ENCODE measurements at places on chromosomes 7 and 10.

DNA sequence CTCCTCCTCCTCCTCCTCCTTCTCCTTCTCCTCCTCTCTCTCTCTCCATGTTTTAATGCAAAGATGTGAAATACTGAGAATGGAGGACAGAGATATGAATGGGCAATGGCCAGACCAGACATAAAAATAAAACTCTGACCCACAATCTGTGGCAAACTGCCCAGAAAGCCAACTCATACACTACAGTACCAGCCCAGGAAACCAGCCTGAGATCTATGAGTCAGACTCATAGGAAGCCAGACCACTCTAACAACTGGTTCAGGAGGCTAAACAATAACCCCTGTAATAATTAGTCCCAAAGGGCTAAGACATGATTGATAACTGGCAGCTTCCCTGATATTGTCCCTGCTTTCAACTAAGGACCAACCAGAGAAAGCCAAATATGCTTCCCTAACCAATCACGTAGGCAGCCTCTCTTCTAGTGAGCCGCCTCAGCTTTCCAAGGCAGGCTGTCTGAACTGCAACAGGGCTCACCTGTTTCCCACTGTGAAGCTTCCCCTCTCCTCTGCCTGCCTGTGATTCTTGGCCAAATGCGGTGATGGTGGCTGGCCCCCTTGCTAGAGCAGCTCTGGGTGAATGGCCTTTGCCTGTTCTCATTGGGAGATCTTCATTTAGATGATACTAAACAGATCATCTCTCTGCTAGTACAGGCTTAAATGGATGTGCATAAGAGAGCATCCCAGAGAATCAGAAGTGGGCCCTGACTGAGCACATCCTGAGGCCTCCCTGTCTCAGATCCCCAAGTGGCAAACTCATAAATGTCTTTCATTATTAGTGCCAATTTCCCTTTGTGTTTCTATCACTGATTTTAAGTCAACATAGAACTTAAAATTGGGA, 817.6 kb downstream of the TNS3 start:
- no peak for DNase-seq

DNA sequence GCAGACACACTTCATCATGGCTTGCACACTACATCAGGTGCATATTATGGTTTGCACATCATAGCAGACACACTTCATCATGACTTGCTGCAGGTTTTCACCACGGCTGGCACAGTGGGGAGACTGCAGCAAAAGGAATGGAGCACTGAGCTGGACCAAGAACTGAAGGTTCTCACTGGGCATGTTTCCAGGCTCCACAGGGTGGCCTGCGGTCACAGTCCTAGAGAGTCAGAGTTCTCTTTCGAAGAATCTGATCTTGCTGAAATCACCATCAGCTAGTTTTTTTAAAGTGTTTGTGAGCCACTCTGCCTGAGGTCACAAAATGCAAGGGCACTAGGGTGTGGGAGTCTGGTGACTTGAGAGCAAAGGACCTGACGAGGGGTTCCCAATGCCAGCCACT, 140.4 kb upstream of the NPY start:
- no peak for DNase-seq

DNA sequence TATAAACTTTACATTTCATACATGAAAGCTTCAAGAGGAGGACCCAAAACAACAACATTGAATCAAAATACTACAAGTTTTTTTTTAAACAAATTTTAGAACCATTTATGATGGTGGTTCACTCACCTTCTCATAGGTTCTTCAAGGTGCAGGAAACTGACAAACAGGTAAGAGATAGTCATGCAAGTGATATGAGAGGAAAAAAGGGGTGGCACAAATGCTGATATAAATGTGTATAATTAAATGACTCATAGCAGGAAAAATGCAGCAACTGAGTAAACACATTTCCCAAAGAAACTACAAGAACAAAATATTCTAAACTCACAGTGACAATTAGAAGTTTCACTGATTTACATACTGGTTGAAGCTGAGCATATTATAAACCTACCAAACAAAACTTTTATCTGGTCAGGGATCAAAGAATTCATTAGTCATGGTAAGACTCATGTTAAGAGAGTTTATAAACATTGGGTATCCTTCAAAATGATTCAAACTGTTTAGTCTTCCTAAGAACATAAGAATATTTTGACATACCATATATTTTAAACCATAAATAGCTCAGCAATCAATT, 14.1 kb downstream of the ZWINT start:
- DNase-seq, result no peak

DNA sequence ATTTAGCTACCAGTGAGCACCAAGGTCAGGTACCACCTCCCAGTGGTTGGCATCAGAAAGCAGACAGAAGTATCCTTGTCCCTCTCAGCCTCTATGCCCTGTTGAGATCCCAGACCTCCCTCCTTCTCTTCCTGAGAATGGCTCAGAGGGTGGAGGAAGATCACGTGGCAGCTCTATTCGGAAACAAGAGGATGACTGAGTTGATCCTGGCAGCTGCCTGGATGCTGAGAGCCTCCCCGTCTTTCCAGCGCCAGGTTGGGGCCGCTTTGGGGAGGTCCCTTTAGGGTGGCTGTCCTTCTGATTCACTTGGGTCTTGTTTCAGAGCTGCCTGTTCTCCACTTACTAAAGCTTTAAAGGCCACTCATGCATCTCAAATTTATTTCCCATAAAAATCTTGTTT, 36.9 kb upstream of the NPFFR1 start:
- no peak for DNase-seq

DNA sequence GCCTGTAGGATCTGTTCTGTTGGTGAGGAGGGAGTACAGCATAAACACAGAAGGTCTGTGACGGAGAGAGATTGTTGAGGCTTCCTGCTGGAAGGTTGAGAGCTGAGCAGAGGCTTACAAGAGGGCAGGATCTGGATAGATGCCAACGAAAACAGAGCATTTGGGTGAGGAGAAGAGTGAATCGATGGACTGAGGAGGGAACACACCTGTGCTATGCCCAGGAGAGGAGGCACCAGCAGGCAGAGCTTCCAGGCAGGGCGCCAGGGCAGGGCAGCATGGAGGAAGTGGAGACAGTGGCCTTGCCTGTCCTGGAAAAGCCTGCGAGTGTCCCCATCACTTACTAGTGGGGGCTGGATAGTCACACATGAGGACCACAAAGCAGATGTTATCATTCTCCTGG, 282.9 kb downstream of the PAXIP1 start:
- no peak for DNase-seq

DNA sequence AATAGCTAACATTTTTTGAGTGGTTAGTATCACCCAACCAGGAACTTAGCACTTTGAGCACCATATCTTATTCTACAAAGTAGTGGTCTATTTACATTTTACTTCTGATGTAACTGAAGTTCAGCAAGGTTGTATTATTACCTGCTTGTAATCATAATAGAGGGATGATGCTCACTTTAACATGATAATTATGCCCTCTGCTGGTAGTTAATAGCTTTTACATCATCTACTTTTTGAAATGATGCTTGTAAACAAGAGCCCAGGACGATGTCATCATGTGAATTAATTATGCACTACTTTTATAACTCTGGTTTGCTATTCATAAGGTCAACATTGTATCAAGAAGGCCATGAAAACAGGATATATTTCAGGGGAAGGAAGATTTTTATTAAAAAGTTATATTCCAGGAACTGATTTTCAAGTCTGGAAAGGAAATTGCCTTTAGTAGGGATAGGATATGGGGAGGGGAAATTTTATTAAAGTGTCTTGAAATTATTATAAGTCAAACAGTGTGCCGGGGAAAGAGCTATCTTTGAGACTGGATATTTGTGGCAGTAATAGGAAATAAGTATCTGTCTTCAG, 80.3 kb upstream of the SCIN start:
- no peak for DNase-seq

DNA sequence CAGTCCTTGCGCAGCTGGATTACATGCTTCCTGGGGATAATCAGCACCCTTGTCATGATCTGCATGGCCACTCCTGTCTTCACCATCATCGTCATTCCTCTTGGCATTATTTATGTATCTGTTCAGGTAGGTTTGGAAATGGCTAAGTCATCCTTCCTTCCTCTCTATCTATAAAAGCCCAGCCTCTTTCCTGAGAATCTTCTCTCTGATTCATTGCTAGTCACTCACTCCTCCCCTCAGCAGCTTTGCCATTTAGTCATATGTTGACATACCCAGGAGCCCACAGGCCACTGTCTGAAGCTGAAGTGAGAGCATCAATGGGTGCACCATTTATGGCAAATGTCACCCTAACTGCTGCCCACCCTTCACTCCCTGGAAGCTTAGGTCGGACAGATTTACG, 52.0 kb downstream of the ABCC2 start:
- DNase-seq, result no peak

- no peak for DNase-seq
Measured at GRCh38 chr7:135578569-135578968, 20.9 kb downstream of the NUP205 start.

DNA sequence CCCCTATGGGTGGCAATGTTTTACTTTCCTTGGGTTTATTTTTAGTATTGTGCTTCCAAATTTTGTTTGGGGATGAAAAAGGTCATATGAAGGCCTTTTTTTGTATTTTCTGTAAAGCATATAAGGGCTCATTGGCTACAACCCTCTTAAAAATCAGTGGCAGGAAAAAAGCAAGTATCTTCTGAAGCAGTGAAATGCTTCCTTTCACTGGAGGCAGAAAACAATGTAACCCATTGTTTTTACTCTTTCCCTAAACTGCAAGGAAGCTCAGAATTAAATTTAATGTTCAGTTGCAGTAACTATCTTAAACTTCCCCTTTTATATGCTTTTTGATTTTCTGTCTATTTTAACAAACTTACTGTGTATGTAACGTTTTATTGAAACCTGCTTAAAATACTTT, 148.7 kb upstream of the LYZL1 start:
- no peak for DNase-seq

DNA sequence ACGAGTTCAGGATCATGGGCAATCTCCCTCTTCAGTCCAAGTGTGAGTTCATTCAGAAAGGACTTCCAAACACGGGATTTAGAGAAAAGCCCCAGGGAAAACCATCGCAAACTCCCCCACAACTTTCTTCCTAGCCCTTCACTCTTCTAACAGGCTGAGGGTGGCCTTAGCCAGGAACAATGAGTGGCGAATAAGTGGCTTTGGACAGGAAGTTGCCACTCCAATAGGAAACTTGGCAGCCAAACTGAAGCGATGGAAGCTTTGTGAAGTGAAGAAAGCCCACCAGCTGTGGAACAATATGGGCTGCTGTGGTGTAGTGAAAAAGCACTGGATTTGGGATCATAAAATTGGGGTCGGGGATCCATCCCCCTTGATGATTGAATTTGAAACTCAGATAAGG, 193.2 kb downstream of the TEX36 start:
- DNase-seq, result no peak

DNA sequence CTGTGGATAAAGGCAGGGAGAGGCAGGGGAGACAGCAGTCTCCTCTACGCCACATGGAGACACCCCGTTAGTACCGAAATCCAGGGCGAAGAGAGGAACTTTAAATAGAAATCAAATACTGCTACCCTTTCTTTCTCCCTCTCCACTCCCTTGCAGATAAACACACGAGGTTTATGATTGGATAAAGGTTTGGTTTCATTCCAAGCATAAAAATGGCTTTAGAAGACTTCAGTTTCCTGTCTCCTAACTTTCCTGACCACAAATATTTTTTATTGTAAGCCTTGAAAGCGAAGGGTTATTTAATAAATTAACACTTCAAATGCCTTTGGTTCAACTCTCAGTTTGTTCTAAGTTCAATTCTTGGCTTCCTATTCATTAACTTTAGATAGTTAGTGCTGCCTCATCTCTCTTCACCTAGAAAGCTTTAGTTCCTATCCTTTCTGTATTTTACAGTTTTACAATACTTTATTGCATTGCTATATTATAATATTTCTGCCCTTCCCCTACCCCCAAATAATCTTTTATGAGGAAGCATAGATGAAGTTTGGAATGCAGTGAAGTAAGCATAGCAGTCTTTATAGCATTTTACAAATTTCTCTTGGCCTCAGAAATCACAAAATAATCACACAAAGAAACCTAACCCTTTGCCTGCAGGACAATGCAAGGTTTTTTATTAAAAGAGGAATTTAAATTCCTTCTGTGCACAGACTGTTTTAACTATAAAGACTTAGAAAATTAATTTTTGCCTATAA, 31.5 kb upstream of the ARID5B start:
- DNase-seq, result no peak

GRCh38 chr7:41033500-41033899, 669.4 kb downstream of the INHBA start:
- DNase-seq, result no peak

GRCh38 chr10:13859979-13860654, 273.4 kb downstream of the PRPF18 start:
- no peak for DNase-seq

DNA sequence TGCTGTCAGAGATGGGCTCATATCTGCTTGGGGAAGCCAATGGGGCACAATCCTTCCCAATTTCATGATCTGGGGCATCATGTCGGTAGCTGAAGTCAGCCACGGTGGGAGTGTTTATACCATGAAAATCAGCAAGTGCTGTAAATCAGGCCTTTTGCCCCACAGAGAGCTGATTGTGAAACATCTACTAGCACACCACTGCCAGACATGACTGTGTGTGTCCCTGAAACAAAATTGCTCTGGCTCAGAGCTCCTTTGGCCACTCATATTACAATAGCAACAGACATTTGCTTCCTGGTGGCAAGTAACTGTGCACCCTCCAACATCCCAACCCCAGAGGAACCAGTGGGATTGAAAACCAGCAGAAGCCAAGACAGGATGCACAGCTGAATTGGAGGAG, 23.7 kb downstream of the GPR26 start:
- no peak for DNase-seq

DNA sequence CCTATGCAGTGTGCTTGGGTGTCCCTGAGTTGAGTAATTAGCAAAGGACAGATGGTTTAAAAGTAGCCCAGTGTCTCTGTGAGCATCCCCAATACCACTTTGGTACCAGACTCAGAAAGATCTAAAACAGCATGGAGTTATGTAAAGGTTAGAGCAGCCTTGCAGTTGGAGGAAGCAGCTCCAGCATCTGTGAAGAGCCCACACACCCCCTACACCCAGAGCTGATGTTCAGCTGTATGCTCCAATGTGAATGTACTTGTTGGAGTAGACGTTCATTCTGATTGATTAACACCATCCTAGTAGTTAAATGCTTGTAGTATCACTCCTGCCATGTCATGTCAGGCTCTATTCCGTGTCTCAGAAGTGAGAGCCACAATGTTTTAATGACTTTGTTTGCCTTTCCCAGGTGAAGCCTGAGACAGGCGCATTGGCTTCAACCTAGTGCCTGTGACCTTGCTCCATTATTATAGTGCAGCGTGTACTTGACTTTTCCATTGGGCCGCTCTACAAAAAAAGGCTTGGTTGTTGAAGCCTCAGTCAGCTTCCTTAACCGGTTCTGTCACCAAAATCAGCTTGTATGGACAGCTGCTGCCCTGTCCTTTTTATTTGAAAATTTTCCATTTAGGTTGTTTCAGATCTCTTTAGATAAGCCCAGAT, 154.2 kb downstream of the LCOR start:
- no peak for DNase-seq

GRCh38 chr10:103451091-103451813, 918 bp downstream of the CALHM2 start:
- DNase-seq, result peak; percentile 40

All from CD4-positive, alpha-beta T cell treated with Interleukin-15 for 1 hour (primary cell).